ENCODE measurements at places on chromosomes 1 and 21.

DNA sequence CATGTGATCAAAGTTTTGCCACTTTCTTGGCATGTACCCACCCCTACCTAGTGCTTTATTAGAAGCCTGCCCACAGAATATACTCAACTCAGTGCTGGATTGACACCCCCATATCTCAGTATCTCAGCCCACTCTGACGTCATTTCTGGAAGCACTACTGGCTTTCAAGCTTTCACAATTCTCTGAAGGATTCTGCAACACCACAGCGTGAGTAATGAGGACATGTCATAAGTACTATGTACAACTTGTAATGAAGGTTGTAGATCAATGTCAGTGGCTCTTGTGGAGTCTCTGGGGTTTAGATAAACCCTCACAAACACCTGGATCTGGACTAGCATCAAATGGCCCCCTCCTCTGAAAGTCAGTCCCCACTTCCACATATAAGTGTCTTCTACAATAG, 57.2 kb downstream of the TNFSF4 start:
- no peak for DNase-seq

- DNase-seq = no peak
Measured at GRCh38 chr1:172414331-172414730, 6.2 kb upstream of the C1orf105 start.

DNA sequence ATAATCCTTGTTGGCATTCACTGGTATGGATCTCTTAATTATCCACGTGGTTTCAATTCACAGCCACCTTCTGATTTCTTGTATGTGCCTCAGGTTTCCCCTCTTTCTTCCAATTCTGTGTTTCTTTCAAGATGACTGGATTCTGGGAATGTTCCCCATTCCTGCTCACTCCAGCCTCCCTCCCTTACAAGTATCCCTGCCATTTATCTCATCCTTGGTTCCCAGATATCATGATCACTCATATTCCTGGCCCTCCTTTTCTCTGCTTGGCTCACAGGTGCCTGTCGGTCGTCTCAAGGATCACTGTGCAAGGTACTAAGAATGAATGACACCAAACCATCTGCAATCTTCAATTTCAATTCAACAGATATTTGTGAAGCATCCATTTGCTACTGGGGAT, 279.2 kb downstream of the ASTN1 start:
- no peak for DNase-seq

- no peak for DNase-seq
Measured at GRCh38 chr1:91585982-91586381, 85.3 kb downstream of the CDC7 start.

GRCh38 chr1:109290137-109290536, 7.2 kb upstream of the PSRC1 start:
- DNase-seq = no peak

Data from right forelimb (tissue), 1 donor.